ENCODE measurements at places on chromosomes 3 and 15.

GRCh38 chr15:73049564-73050215 is 2.6 kb upstream of the NEO1 start:
- DNase-seq, result no peak

DNA sequence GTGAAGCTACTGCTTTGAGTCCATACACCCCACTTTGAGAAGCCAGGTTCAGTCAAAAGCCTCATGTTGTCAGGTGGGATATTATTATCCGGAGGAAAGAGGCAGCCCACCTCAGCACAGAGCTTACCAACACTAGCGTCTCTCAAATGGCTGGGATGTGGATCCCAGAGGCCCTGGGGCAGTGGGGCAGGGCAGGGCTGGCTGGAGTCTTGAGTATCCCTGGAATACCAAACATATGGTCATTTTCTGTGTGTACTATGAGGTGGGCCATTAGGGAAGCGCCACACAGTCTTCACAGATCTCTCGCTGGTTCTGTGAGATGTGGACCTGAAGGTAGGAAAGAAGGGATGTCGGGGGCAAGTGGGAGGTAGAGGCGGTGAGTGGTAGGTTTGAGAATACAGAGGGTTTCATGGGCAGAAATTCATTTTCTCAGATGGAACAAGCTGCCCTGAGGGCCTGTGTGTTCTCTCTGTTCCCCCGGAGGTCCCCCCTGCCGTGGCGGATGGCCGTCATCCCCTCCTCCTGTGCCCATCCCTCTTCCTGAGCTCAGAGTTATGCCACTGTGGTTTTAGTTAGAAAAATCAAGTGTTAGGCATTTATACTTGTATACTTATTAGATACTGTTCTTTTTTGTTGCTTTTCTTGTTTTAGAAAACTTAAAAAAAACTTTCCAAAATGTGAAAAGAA is 66.4 kb downstream of the USP13 start:
- no peak for DNase-seq

DNA sequence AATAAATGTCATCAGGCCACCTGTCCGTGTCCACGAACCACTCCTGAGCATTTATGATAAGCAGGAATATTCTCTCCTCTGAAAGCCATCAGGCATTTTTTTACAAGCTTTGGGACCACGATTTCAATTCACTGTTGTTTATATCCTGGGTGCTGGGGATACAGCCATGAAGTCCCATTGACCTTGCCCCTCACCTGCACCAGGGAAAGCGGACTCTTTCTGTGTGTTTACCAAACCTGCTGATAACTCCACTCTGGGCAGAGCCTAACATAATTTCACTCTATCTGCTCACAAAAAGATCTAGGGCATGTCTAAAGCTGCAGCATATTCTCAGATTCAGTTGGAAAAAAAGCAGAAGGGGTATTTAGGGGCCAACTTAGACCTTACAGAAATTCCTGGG is 4.8 kb downstream of the DNASE1L3 start:
- DNase-seq, result no peak

DNA sequence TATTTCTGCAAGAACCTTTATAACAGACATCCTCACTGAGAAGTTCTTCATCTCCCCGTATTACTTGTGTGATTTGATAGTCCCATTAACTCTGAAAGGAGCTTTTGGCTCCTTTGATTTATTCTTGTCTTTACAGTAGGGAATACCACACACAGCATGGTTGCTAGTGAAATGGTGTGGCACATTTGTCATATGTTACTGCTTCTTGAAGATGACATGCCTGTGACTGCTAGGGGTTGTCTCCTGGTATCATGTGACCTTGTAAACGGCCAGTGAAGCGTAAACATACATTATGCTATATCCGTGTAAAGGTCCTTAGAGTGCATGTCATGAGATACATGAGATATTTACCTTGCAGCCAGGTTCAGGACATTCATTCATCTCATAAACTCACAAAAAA is 197.9 kb downstream of the RYR3 start:
- no peak for DNase-seq

- no peak for DNase-seq
Measured at GRCh38 chr3:94118390-94118789, 55.5 kb downstream of the NSUN3 start.

DNA sequence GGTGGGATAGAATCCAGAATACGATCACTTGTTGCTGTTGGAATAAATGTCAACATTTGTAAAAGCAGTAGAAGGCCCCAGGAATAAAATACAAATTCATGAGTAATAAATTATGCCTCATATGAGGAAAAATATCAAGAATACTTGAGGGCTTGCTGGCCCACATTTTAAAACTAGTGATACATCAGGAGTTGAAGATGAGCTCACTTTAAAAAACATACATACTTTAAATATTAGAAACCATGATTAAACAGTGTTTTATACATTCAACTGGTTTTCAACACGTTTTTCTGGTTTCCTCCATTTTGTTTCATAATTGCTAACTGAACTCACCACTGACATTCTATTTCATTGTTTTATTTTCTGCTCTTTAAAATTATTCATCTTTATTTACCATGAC is 141.4 kb downstream of the TFG start:
- DNase-seq, result no peak

DNA sequence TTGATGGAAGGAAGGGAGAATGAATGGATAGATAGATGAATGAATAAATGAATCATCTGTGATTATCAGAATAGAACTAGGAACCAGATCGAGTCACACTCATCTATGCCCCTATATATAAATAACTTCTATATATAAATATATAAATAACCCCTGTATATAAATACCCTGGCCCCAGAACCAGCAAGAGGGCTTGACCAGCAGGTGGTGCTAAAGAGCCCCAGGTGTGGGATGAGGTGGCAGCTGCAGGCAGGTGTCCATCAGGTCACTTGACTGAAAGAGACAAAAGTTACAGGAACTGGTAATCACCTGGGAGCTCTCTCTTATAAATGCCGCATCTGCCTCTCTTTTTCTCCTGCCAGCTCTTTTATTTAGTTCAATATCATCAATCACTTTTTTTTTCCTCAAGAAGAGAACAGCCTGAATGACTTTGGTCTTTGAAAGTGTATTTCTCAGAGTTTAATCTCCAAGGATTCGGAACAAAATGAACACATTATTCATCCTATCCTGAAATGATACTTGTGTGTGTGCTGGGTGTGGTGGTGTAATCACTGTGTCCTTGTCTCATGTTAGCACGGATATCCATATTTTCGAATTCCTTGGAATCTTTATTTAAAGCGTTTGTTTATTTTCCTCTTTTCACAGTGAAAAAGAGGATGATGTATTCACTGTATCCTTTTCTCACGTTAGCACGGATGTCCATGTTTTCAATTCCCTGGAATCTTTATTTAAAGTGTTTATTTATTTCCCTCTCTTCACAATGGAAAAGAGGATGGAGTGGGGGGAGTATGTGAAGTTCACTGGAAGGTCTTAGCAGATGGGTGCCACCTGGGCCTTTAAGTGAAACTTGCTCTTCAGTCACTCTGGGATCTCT is 35.4 kb upstream of the ATG7 start:
- DNase-seq, result peak; percentile 23

- DNase-seq, result no peak
Measured at GRCh38 chr15:65342493-65342892, 35.3 kb downstream of the IGDCC3 start.

DNA sequence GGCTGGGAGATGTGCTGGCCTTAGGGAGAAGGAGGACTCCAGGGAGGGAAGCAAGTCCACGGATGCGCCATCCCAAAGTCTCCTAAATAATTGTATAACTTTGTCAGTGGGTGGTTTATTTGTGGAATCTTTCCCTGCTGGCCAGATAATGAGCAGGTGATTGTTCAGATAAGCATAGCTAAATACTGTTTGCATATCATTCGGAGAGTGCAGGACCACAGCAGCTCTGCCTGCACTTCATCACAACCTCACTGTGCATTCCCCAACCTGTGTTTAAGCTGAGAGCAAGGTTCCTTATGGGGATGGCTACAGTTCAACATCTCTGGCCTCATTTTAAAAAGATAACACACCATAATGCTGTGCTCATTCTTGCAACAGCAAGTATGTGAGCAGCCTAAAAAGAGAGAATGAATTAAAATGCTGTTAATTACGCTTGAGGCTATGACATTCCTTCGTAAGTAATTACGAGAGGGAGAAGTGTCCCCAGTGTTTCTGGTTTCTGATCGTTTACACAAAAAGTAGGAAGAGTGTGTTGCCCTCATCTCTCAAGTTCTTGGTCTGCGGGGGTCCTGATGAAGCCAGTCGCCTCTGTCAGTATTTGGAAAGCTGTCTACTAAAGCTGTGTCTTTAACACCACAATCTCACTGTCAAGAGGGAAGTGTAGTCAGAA is 272.0 kb upstream of the RORA start:
- DNase-seq, result no peak

DNA sequence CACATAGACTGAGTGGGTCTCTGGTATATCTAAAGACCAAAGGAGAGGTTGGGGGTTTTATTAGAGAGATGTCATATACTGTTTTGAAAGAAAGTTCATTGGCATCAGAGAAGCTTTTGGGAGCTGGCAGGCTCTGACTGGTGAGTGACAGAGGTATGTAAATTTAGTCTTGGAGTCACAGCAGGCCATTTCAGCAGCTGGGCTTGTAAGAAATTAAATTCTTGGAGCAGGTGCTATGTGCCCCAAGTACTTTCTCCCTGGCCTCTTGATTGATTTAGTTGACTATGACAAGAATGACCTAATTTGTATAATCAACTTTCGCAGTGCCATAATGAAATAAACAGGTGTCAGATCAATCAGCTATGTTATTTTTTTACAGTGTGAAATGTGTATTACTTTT is 47.8 kb upstream of the CDAN1 start:
- no peak for DNase-seq

DNA sequence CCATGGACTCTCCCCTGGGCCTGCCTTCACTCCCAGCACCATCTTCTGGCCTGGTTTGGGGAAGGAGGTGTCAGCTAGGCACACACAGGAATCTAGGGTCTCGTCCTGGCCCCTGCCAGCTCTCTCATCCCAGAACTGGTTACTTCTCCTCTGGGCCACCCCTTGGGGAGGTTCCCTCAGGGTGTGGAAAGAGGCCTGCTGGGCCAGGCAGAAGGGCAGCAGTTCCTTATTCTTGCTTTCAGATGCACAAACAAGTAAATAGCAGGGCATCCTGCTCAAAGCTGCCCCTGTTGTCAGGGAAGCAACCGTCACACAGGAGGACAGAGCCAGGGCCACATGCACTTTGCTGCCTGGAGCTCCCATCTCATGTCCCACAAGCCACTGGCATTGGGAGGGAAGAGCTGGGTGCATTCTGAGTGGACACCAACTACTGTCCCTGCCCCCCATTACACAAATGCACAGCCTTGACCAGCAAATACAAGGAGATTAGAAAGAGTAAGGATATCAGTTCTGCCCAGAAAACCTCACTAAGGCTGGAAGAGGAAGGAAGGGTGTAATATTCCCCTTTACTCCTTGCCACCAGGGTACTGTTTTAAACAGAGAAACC is 108.8 kb upstream of the HACD2 start:
- DNase-seq, result no peak

DNA sequence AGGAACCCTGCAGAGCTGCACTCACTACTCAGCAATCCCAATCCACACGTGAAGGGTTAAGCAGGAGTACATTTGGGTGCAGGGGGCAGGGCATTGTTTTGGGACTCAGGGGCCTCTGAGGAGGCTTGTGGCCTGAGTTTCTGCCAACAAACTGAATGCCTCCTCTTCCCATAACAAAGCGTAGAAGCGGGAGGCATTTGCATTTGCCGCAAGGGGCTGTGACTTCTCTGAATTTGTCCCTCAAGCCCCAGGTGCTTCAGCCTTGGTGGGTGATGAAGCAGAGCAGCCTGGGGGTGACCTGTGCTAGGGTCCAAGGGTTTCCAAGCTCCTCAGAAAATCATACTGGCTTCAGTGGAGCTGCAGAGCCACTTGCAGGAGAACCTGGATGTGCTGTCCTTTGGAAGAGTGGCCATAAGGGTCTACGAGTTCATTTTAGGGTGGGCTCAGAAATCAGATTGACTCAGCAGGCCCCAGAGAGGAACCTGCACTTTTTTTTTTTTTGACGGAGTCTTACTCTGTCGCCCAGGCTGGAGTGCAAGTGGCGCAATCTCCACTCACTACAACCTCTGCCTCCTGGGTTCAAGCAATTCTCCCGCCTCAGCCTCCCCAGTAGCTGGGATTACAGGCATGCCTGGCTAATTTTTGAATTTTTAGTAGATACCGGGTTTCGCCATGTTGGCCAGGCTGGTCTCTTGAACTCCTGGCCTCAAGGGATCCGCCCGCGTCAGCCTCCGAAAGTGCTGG is 1.4 kb upstream of the RPSA start:
- no peak for DNase-seq

GRCh38 chr15:61839546-61839945 is 220.7 kb downstream of the VPS13C start:
- peak; percentile 1 for DNase-seq

DNA sequence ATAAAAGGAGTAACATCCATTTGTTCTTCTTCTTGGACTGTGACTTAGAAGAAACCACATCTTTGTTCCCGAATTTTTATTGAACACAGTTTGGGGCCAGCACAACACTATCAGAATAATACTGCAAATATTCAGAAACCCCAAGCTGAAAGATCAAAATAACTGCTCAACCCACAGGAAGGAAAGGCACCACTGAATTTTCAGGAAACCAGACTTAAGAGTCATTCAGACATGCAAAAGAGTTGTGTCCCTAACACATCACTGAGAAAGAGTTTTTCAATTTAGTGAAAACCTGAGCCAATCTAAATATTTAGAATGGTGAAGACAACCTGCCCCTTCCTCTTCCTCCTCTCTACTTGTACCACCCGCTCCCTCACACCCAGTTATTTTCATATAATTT is 295.0 kb upstream of the RORA start:
- no peak for DNase-seq

GRCh38 chr15:79815468-79815867 is 81.3 kb downstream of the MTHFS start:
- DNase-seq, result no peak

GRCh38 chr3:31952205-31952604 is 28.9 kb downstream of the OSBPL10 start:
- no peak for DNase-seq

DNA sequence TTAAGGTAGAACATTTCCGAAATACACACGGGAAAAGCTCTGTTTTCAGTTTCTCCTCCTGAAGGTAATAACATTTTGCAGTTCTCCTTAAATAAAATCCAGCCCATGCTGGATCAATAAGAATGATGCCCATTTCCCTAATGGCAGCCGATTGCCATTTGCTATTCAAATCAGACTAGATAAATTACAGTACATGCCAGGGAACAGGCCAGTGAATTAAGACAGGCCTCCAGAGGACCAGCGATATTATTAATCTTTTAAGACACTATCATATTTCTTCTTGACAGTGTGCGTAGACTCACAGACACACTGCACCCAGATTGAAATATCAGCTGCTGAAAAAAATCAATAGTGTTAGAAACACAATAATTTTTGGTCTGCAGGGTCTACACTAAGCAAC is 422.3 kb downstream of the TIGIT start:
- no peak for DNase-seq

- no peak for DNase-seq
Measured at GRCh38 chr15:31925541-31925940, 104.8 kb upstream of the CHRNA7 start.

GRCh38 chr3:71369701-71370391 is 213.7 kb downstream of the FOXP1 start:
- DNase-seq, result no peak

- DNase-seq, result no peak
Measured at GRCh38 chr3:43253294-43253693, 33.0 kb upstream of the SNRK start.

- DNase-seq, result no peak
Measured at GRCh38 chr15:52255008-52255407, 40.6 kb downstream of the MYO5C start.

Data from amniotic stem cell (primary cell).